ENCODE measurements at places on chromosomes 1 and 21. TPM values are rescaled to one million over a fixed set of nuclear protein-coding genes. Genes with fewer than 3 reads are reported as not detected.
A peak's percentile ranks its signal among the peaks of the same experiment; 100 is the strongest.

The CD247 gene
- not detected for total RNA-seq

The ZBTB21 gene
- total RNA-seq = 13.8 TPM

The PLA2G5 gene
- not detected for total RNA-seq

The C21orf91 gene
- 5.6 TPM for total RNA-seq

The GPR25 gene
- not detected for total RNA-seq

The KLHDC9 gene
- total RNA-seq = 2.9 TPM

The OR6K3 gene
- total RNA-seq = not detected

The NECTIN4 gene
- total RNA-seq = 13.6 TPM

The ST6GALNAC5 gene
- 10.8 TPM for total RNA-seq

DNA sequence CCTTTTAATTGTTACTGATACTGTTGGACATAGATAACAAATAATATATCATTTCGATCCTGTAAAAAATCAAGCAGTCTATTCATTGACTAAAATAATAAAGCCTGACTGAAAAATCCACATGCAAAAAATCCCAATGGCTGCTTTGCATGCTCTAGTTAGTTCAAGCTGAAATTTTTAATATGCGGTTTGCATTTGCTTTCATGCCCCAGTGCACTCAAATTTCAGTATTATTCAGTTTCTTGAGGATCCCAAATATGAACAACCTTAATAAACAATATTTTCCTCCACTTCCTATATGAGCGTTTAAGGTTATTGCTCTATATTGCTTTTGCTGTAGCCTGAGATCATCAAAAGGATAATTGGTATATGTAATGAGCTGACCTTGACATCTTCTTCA is 75.1 kb upstream of the DPH5 start:
- DNase-seq = no peak

- no peak for DNase-seq
These were observed 51.7 kb upstream of the SOD1 start for GRCh38 chr21:31607791-31608190.

GRCh38 chr1:69258842-69259241 is 308.9 kb upstream of the LRRC7 start:
- DNase-seq = no peak

- DNase-seq = no peak
These were observed 17.7 kb upstream of the PROX1 start for GRCh38 chr1:213969958-213970555.

DNA sequence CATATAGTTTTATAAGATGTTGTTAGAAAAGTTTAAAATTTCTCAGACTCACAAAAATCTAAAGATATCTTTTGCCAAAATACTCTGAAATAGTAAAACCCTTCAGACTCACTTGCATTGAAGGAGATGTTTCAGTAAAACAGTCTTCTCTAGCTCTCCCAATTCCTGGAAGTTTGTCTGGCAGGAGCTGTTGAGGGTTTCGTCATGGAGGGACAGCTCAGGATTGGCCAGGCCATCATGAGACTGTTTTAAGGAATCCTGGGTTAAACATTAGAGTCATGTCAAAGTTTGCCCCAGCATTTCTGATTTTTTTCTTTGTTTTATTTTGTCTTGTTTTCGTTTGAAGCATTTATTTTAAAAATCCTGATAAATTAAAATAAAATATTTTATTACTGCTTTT is 293.8 kb upstream of the PBX1 start:
- DNase-seq = no peak

GRCh38 chr1:37064039-37064438 is 29.7 kb upstream of the GRIK3 start:
- no peak for DNase-seq

GRCh38 chr1:38929476-38929875 is 12.2 kb downstream of the RHBDL2 start:
- DNase-seq = no peak

DNA sequence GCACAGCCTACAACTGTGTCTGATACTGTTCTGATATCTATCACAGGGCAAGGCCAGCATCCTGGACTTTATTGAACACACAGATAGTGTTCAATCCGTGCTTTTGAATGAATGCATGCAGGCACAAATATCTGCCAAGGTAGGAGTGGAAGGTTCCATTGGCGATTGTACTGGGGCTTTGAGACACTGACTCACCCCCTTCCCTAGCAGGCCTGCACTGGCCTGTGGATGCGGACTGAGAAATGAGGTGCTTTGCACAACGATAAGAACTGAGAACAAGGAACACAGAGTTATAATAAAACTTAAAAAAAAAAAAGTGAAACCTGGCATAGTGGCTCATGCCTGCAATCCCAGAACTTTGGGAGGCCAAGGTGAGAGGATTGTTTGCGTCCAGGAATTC is 62.4 kb upstream of the NGF start:
- DNase-seq = no peak

DNA sequence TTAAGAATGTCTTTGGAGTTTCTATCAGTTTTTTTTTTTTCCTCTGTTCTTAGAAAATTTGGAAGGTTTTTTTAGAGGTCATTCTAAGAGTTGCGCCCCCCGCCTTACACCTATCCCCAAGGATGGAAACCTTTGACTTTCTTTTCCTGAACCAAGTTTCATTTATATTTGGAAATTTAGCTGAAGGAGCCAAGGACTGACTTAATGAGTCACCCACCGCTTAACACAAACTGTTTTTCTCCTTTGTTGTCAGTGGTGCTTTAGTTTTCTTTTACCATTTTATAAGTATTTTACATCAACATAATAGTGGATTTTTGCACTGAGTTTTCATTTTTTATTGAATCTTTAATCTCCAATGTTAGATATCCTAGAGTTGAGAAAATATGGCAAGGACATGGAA is 25.3 kb downstream of the USP25 start:
- no peak for DNase-seq

GRCh38 chr1:32240140-32240951 is 6.7 kb upstream of the FAM167B start:
- no peak for DNase-seq

GRCh38 chr1:172745014-172745413 is 86.1 kb downstream of the FASLG start:
- DNase-seq = peak; percentile 49

DNA sequence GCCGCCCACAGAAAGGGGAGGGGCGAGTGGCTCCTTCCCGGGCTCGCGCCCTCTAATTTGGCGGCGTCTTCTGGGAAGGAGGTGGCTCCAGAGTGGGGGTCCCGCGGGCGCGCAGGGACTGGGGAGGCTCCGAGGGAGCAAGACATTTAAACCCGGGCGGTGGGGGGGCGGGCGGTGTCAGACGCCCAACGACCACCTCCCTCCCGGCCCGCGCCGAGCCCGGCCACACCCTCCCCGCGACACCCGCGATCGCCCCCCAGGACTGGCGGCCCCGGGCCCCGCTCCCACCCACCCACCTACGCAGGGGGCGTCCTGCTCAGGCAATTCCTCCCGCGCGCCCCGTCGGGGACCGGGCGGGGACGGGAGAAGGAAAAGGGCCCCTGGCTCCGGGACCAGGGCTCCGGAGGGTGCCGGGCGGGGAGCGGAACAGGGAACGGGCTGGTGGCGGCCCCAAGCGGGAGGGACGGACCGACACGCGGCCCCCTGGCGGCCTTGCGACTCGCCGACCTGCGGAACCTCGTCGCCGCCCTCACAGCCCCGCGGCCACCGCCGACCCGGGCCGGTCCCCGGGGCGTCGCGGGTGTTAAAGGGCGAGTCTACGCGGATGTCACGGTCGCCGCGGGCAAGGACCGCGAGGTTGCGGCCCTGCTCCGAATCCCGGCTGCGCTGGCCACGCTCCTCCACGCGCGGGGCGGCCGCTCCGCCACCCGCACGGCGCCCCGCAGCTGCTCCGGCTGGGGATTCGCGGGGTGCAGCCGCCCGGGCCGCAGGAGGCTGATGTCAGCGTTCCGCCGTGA is 94.0 kb upstream of the FMN2 start:
- no peak for DNase-seq

- peak; percentile 60 for DNase-seq
These were observed 20.8 kb upstream of the LAPTM5 start for GRCh38 chr1:30778154-30778978.

- DNase-seq = no peak
These were observed 51.4 kb downstream of the NGF start for GRCh38 chr1:115286431-115287205.

DNA sequence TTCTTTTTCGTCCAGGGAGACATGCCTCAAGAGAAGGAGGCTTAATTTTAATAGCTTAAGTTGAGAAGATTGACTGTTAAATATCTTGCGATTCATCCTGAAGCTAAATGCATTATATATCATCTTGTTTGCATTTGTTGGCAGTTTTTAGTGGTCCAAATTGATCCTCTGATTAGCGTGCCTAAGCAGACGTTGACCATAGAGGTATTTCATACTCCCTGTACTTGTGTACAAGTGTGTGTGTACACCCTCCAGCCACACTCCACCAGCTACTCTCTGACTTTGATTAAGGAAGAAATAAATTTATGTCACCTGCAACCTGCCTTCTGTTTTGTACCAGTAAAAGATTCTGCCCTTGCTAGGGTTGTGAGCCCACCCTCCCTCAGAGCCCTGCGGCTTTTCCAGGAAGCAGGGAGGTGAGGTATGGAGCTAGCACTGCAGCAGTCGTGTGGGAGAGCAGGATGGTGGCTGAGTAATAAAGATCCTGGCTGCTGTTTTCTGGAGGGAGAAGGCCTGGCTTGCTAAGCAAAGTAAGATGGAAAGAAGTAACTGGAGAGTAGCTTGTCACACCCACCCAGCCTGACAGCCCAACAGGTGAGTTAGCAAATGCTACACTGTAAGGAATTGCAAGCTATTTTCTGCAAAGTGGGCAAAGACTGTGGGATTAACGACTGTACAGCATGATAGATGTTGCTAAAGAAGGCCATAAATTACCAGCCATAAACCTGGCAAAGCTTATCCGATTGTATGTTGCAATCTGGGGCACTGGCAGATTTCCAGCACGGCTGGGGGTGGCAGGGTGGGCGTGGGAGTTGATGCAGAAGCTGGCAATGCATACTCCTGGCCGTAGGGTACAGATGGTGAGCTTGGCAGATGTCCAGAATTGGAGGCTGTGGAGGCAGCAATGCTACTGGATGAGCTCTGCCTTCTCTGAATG is 170.2 kb downstream of the TNR start:
- DNase-seq = peak; percentile 42

DNA sequence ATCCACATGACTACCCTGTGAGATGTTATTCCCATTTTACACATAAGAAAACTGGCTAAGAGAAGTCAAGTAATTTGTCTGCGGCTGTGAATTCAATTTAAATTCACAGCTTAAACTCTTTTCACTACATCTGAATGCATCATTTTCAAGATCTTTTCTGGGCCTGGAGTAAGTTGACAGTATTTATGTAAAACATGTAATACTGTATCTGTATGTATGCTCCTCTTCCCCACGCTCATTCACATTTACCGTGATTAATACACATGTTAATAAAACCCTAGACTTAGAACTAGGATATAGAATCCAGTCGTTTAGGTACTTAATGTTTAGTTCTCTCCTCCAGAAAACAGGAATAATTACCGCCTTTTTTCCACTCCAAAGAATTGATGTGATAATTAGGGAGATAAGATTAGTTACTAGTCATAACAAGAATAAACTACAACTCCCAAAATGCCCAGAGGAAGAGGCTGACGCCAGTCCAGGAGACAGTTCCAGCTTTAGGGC is 442 bp upstream of the PPP1R12B start:
- DNase-seq = no peak

DNA sequence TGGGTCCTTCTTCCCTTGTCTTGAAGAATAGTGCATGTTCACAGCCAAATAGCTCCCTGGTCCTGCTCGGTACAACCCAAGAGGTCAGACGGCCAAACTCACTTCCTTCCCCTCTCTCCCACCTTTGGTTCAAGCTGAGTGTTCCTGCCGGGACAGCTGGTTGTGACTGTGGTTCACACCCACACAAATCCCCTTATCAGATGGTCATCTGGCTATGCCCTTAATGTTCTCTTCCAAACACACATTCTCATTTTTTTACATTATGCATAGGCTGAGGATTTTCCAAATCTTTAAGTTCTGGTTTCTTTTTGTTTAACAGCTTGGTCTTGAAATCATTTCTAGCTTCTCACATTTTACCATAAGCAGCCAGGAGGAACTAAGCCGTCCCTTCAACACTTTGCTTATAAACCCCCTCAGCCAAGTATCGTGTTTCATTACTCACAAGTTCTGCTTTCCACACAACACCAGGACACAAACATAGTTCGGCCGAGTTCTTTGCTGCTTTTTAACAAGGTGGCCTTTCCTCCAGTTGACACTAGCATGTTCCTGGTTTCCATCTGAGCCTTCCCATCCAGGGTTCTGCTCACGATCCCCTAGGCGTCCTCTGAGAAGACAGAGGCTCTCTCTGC is 19.7 kb upstream of the TSPEAR start:
- no peak for DNase-seq

- no peak for DNase-seq
These were observed 31.2 kb downstream of the PRKCZ start for GRCh38 chr1:2081326-2081885.

DNA sequence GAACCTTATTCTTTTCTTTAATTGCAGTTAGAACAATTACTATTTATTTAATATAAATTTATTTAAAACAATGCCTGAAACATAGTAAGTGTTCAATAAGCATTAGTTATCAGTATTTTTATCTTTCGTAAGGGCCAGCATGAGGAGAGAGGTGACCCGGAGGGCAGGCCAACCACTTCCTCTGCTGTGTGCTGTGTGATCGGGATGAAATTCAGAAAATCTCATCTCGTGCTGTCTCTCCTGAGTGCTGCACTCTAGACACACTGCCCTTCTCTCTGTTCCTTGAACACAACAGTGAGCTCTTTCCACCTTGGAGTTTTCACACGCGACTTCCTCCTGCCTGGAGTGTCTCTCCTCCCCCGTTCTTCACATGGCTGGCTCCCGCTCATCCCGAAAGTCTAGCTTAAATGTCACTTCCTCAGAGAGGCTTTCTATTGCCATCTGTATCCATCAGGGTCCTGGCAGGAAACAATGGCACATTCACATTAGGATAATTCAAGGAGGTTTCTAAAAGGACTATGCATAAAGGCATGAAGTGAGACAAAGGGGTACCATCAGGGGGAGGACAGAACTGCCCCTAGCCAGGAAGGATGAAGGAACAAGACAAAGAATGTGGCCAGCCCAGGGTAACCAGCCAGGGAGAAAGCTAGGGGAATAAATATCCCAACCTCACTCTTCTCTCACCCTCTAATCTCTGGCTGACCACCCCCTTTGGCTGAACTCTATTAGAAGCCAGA is 142.6 kb upstream of the GJB5 start:
- DNase-seq = no peak
